ENCODE measurements at places on chromosomes 12 and 14.
A peak's percentile ranks its signal among the peaks of the same experiment; 100 is the strongest.

DNA sequence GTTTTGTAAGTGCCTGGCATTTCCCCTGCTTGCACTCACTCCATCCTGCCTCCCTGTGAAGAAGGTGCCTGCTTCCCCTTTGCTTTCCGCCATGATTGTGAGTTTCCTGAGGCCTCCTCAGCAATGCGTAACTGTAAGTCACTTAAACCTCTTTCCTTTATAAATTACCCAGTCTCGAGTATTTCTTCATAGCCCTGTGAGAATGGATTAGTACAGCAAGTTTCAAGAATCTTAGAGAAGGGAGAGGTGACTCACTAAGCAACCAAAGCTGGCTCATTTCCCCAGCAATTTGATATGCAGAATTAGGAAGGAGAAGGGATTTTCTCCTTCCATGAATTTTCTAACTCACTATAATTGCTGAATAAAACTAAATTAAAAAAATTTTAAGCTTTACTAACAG, 251.0 kb upstream of the FOXG1 start:
- no peak for DNase-seq

DNA sequence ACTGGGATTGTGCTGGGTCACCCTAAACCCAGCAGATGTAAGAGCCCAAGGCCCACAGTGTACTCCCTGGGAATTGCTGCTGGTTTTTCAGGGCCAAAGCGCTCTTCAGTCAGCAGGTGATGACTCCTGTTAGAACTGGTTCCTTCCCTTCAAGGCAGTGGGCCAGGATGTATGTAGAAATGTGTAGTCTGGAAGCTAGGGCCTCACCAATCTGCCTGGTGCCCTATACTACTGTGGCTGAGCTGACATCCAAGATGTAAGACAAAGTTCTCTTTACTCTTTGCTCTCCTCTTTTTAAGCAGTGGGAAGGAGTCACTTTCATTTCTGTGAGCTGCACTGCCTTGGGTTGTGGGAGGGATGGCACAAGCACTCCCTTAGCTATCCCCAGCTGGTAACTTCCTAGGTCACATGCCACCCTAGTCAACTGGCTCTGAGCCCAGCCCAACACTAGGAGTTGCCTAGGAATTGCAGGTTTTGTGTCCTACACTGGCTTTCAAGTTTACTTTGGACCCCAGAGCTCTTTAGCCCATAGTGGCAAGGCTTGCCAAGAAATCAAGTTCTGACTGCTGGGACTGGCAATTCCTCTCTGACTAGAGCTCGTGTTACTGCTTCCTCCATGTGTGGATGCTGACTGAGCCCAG, 249.2 kb downstream of the C12orf50 start:
- no peak for DNase-seq

DNA sequence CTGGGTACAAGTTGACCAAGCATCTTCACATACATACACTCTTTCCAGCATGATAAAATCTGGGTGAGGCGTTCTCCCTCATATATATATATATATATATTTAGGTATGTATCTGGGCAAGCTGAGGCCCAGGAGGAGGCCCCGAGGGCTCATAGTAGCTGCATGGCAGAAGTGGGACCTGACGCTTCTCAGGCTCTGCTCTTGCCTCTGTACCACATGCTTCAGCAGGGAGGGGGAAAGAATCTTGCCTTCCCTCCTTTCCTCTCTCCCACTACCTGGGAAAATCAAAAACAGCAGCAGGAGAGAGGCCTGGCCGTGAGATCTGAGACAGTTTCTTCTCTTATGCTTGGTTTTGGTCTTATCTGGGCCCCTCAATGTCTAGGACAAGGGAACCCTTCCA, 9.2 kb downstream of the PPP1R1A start:
- DNase-seq: no peak

GRCh38 chr12:57280211-57281062, 29.4 kb upstream of the STAC3 start:
- peak; percentile 27 for DNase-seq

DNA sequence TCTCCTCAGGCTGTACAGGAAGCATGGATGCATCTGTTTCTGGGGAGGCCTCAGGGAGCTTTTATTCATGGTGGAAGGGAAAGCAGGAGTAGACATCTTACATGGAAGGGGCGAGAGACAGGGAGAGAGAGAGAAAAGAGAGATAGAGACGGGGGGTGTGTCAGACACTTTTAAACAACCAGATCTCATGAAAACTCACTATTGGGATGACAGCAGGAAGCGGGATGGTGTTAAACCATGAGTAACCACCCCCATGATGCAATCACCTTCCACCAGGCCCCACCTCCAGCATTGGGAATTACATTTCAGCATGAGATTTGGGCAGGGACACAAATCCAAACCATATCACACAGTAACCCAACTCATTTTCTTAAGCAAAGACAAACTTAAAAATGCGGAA, 110.0 kb upstream of the EEA1 start:
- DNase-seq: no peak

DNA sequence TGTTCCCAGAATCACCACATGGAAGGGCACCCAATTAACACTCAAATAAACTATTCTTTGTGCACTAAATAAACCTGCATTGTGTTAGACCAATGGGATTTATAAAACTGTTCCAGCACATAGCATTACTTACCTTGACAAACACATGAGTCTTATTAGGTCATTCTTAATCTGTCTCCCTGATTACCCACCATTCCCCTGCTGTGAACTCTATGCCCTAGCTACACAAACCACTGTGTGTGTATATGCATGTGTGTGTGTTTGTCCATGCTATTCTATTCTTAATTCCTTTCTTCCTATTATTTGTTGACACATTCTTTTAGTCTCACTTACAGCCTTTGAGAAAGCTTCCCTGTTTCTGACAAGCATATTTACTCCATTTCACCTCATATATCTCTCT, 303.6 kb upstream of the GARIN6 start:
- DNase-seq: no peak

DNA sequence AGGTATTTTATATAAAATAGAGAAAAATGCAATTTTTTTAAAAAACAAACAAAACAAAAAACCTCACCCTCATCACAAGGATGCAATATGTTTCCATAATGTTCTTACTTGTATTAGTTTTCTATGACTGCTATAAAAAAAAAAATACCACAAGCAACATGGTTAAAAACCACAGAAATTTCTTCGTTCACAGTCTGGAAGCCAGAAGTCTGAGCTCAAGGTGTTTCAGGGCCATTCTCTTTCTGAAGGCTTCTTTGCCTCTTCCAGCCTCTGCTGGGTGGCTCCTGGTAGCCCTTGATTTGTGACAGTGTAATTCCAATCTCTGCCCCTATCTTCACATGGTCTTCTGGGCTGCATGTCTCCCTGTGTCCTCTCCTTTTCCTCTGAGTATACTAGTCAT, 21.5 kb upstream of the SSTR1 start:
- DNase-seq: no peak

GRCh38 chr12:100741084-100741711, 53.4 kb upstream of the ANO4 start:
- no peak for DNase-seq

- DNase-seq: no peak
Measured at GRCh38 chr14:95256776-95257060, 63.0 kb downstream of the CLMN start.

- no peak for DNase-seq
Measured at GRCh38 chr14:20524027-20524426, 18.7 kb downstream of the RNASE10 start.

GRCh38 chr12:88896958-88897357, 316.7 kb upstream of the KITLG start:
- DNase-seq: no peak

DNA sequence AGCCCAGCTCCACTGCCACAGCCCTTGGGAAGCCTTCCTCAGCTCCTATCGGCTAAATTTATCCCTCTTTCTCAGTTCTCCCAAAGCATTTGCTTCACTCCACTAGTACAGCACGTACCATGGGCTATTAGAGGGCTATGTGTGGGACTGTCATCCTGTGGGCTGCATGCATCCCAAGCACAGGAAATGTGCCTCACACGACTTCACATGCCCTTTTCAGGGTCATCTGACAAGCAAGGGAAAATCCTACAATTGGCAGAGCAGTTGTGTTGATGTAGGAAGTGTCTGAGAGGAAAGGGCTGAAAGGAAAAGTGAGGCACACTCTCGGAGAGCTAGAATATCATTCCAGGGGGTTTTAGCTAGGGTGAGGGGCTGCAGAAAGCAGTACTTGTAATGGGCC, 47.6 kb downstream of the NINJ2 start:
- no peak for DNase-seq

DNA sequence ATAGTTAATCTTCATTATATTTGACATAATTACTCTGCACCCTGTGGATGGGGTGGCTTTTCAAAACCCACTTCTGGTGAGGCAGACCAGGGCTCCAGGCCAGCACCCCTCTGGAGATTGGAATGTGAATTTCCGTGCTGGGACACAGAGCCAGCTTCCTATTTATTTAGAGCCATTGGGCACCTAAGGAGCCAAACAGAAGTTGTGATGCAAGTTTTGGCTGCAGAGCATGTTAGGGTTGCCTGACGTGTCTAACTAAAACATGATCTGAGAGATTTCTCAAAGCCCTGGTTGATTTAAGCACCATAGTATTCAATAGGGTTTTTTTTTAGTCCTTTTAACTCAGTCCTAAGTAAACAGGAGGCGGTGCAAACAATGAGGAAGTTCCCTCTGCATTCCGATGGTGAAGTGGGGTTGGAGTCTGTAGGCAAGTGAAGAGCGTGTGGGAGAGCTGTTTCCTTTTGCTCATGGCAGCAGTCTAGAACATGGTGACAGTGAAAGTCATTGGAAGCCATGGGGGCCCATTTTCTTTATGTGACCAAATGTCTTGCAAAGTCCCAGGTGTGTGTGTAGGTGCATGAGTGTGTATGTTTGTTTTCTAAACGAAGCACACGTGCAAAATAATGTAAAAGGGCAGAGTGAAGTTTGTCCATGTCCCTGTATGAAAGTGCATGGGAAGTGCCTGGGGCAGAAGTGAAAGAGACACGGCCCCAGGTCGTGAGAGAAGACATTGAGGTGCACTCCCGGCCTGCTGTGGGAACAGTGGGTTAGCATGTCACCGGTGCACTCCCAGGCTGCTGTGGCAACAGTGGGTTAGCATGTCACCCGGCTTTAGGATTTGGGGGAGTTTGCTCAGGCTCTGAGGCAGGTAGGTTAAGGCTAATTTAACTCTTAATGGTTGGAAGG, 117.7 kb downstream of the PRKCH start:
- DNase-seq: no peak

DNA sequence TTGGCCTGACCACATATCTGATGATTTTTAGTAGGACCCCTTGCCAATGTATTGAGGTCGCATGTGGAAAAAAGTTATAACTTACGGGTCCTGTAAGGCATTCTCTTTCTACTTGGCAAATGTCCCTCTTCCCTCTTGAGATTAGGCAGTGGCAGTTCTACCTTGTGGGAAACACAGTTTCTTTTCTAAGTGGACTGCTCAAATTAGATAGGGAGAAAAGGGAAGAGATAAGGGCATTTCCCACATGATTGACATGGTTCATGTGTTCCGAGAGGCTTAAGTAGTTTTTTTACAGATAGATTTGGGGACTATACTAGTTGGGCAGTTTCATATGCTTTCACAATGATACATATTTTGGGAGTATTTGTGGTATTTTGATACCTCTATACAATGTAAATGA, 154.7 kb downstream of the FBXL14 start:
- no peak for DNase-seq

DNA sequence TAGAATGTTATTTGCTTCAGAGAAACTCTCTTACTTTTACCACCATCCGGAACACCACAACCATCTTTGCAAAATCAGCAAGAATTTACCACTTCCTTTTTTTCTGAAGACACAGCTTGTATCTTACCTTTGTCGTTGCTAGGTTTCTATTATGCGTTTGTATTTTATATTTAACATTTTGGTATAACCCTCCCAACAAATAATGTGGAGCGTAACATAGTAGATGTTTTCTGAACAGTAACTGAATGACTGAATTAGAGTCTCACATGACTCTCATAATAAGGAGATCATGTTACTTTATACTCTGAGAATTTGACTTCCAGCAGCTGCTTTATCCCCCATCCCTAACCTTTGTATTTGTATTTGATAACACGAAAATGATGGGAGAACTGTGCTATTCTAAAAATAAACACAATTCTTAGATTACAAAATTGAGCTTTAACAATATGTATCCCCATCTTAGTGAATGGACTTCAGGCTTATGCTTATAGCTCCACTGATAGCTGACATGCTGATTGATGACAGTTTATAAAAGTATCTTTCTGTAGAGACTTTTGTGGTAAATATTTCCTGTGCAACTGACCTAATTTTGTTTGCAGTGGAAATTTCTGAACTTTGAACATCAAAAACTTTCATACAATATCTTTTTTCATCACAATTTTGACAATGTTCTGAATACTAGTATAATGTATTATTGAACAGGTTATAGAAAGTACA, 7.9 kb upstream of the KLRB1 start:
- DNase-seq: no peak

- no peak for DNase-seq
Measured at GRCh38 chr14:55847766-55848165, 267.8 kb downstream of the KTN1 start.

DNA sequence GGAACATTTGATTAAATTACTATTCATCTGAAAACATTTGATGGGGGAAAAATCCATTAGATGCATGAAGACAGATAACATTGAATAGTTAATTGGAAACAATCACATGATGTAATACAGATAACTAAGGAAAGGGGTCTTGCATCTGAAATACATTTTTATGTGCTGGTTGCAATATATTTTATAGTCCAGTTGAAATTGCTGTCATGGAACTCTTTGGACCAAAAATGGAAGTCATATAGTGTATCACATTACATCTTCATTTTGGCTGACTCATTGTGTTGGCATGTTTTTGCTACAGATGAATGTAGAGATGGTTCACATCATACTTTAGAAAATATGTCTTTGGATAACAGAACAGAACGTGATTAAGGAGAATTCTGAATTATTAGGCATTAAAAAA, 43.0 kb upstream of the GNPNAT1 start:
- no peak for DNase-seq

- DNase-seq: no peak
Measured at GRCh38 chr14:106562451-106562850, 1036.1 kb downstream of the TMEM121 start.

- DNase-seq: no peak
Measured at GRCh38 chr14:53306911-53307310, 153.8 kb upstream of the DDHD1 start.

DNA sequence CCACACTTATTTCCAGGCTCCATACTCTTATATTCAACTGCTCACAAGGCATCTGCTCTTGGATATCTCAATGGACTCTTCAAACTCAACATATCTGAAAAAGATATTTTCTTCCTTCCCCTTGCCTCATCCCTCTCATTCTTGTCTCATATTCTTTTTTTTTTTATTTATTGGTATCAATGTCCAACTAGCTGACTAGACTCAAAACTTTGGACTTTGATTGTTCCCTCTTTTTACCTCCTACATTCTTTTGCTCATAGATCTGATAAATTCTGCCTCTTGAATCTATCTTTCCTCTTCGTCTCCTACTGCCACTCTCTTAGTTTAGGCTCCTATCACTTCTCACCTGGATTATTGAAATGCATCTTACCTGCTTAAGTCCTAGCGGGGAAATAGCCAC, 25.8 kb downstream of the ARF6 start:
- no peak for DNase-seq

GRCh38 chr12:91404441-91404840, 221.8 kb upstream of the DCN start:
- no peak for DNase-seq

Measured in stimulated activated CD8-positive, alpha-beta memory T cell treated with anti-CD3 and anti-CD28 coated beads, Interleukin-15, amount 100 ng/mL, for 24 hours (primary cell).